ENCODE measurements at places on chromosomes 2 and 18.

GRCh38 chr2:61962095-61962984, 56.9 kb downstream of the COMMD1 start:
- no peak for DNase-seq

DNA sequence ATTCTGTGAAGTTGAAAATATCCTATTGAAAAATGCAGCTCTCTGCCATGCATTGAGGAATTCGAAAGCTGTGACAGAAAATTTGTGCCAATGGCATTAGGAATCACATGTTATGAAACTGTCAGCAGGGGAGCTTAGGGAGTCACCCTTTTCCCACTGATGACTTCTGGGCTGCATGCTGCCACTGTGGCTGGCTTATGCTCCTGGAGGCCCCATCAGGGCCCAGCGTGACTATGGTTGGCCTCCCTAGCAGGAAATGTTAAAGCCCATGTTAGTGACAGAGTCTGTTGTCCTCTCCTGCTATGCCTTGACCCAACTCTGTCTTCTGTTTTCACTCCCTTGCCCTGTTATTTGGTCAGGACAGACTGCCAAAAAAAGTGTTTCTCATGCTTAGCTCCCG, 139.5 kb upstream of the DAPL1 start:
- DNase-seq = no peak

DNA sequence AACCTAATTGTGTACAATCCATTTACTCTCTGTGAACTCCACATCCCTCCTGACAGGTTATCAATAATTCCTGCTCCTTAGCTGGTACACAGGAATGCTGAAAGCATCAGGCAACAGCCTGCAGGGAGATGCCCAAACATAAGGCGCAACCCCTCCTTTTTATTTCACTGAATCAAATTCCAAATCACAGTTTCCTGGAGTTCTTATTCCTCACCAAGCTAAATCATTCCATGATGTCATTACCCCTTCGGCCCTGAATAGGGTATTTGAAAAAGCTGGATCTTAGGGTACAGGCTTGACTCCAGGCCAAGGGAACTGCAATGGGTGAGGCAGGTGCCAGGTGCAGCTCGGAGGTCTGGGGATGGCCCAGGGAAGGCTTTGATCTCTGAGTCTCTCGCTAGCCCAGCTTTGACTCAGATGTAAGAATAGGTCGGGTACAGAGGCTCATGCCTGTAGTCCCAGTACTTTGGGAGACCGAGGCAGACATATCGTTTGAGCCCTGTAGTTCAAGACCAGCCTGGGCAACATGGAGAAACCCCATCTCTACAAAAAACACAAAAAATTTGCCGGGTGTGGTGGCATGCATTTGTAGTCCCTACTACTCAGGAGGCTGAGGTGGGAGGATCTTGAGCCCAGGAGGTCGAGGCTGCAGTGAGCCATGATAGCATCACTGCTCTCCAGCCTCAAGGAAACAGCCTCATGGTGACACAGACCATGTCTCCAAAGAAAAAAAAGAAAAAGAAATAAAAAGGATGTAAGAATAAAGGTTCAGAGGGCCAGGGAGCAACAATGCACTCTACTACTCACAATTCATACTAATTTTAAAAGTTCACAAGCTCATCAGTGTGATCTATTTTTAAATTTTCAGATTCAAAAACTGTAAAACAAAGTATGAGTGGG, 6.8 kb downstream of the FHL2 start:
- no peak for DNase-seq

DNA sequence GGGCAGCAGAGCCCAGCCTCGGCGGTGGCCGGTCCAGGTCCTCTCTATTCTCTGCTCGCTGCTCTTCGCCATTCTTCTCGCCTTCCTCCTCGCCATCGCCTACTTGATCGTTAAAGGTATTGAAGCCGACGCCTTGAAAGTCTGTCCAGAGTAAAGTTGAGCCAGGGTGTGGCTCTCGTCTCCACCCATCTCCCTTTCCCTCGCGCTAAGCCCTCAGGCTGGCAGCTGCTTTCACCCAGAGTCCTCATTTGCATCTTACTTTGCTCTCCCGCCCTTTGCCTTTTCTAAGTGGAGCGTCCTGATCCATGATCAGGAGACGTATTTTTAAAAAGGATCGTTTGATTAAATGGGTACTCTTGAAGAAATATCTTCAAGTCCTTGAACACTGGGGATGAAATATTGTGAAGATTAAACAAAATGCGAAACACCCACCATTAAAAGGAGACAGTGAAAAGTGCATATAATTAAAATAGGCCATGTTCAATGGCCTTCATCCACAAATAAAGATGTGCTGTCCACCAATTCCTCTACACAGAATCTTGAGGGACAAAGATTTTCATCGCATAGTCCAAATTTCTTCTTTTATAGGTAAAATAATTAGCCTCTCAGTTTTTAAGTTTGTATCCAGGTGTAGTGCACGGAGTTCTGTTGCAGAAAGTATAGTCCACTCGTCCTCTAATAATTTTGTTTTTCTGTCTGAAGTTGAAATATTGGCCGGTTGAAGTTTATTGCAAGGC, 657 bp downstream of the ARL6IP6 start:
- peak; percentile 39 for DNase-seq

DNA sequence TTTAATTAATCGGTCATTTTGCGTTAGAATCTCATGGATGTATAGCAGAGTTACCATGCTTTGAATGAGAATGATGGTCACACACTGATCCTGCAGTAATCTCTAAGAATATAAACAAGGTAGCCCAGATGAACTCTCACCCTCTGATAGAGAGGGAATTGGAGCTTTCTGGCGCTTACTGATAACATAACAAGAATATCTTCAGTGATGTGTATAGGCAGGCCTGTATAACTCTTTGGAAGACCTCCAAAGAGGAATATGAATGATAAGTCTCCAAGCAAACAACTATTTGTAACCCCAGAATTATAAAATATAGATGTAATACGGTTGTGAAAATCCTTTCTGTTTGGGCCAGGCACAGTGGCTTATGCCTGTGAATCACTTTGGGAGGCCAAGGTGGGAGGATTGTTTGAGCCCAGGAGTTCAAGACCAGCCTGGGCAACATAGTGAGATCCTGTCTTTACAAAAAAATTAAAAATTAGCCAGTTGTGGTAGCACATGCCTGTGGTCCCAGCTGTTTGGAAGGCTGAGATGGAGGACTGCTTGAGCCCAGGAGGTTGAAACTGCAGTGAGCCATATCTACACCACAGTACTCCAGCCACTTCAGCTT, 52.5 kb upstream of the LTBP1 start:
- no peak for DNase-seq

GRCh38 chr2:110834134-110834827, 101.9 kb downstream of the ACOXL start:
- no peak for DNase-seq

DNA sequence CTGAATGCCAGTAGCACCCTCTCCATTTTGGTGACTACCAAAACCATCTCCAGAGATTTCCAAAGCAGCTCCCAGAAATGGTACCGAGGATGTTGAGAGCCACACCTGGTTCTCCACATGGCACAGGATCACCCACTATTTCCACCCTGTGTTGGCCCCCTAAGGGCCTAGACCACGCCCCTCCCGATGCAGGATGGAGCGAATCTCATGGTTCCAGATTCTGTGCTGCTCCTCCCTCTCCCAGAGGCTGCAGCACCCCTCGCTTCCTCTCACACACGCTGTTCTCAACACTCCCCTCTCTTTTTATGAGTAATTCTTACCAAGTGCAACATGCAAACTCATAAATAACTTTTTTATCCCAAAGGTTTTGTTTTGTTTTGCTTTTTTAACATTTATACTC, 571.5 kb downstream of the STK39 start:
- no peak for DNase-seq

- peak; percentile 45 for DNase-seq
Observed at GRCh38 chr2:159290289-159290907, 3.9 kb upstream of the WDSUB1 start.

GRCh38 chr2:27581417-27582128, 1.3 kb upstream of the ZNF512 start:
- no peak for DNase-seq

DNA sequence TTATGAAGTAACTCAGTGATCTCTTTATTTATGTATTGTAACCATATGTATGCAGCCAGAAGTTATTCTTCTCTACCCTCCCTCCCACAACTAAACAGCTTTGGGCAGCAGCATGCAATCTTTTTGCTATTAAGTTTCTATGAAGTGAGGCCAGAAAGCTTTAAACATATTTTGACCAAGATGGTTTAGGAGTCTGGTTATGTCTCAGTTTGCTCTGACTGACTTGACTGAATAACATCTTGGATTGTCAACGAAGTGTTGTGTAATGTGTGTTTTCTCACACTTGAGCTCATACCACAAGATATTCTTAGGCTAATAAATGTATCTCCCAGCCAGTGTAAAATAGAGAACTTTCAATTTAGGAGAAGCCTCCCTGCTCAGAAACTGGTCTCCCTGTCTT, 104.3 kb downstream of the TTC27 start:
- no peak for DNase-seq

- DNase-seq = peak; percentile 58
Observed at GRCh38 chr18:57784034-57784800, 18.9 kb downstream of the ATP8B1 start.

GRCh38 chr2:86225581-86225980, 26.3 kb downstream of the MRPL35 start:
- DNase-seq = no peak

DNA sequence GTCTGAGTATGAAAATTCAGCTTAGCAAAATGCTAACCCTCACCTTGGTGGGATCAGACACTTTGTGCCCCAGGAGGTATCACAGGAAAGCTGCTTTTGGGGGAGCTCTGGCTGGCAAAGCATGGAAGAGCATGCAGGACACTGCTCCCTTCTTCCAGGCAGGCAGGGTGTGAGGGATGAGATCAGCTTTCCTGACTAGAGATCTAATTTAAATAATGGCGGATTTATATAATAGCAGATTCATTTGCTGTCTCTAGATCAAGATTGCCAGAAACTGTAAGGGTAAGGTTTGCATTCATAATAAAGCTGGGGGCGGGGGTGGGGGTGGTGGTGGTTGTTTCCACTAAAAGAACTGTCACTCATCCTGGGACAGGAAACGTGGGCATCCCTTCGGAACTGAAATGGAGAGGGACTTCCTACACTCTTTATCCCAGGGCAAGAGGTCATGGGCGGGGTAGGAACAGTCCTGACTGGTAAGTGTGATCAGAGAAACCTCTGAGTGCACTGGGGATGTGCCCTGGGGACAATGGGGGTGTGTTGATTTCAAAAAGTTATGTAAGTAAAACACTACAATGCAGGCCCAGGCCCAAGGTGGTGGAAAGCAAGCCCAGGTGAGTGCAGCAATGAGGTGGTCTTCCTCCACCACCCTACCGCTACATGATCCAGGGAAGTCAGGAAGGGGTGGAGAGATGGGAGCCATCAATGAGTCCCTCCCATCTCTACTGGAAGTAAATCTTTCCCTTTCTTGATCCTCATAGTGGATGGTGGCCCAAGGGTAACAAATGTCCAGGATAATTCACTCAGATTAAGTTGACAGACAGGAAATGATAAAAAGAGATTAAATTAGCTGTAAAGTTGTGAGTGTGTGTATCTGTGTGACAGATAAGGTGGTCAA, 171.4 kb upstream of the SERPINE2 start:
- DNase-seq = no peak

DNA sequence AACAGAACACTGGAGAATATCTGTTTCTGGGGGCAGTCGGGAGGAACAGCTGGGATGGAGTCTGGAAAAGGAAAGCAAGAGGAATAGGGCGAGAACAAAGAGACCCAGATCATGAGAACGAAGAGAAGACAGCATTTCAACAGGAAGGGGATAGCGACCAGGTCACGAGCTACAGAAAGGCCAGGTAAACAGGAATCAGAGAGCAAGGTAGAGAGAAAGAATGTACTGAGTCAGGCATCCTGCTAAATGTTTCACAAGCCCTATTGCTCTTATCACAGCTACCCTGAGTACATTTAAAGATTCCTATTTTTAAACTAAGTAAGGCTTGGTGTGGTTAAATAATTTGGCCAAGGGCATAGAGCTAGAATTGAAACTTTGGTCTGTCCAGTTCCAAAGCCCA, 254.9 kb upstream of the RAB12 start:
- DNase-seq = no peak

GRCh38 chr2:54411801-54412354, 44.2 kb upstream of the SPTBN1 start:
- DNase-seq = no peak

DNA sequence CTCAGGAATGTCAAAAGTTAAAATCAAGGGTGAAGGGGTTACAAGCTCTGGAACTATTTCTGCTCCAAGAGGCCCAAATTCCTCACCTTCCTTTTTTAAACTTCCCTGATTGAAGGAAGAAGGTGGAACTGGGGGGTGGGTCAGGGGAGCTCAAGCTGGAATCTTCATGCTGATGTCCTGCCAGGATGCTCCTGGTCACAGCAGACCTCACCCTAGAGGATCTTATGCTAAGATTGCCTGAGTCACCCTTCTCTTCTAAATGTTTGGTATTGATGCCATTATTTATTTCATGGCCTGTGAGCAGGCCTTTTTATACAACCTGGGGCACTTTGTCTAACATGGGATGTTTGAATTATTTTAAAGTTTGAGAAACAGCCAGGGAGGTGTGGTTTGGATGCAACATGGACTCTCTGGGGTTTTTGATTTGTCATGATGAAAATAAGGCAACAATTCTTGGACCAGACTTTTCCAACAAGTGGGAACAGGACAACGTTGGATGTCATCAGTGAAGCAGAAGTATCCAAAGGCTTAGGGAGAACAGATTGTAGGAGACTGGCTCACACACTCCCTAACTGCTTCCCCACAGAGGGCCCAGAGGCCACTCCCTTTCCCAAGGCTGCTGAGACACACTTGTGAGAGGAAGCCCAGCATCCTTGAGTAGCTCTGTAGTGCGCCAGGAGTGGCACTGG, 420.2 kb upstream of the MEX3C start:
- no peak for DNase-seq

- no peak for DNase-seq
Observed at GRCh38 chr2:199307461-199307860, 150.3 kb downstream of the SATB2 start.
